Left lung (tissue), 14 donors: ENCODE measurements at places on chromosomes 2 and 18. TPM values are rescaled to one million over a fixed set of nuclear protein-coding genes. Genes with fewer than 3 reads are reported as not detected.

GRCh38 chr2:108630567-108631405 lies 88.5 kb upstream of the RANBP2 start:
- no peak overlapping the region for H3K4me3 ChIP-seq
- DNase-seq: no peak
- H3K27me3 ChIP-seq: no peaks in the 10 kb centered on the region
- peaks cover 54% of the 10 kb centered on the region for H3K4me1 ChIP-seq
- no peaks in the 10 kb centered on the region for H3K36me3 ChIP-seq

GRCh38 chr2:101850450-101850849 lies 141.3 kb upstream of the IL1R2 start:
- peaks cover 37% of the 10 kb centered on the region for H3K36me3 ChIP-seq
- DNase-seq: no peak
- H3K27me3 ChIP-seq: no peaks in the 10 kb centered on the region
- H3K27ac ChIP-seq: no peak overlapping the region

DNA sequence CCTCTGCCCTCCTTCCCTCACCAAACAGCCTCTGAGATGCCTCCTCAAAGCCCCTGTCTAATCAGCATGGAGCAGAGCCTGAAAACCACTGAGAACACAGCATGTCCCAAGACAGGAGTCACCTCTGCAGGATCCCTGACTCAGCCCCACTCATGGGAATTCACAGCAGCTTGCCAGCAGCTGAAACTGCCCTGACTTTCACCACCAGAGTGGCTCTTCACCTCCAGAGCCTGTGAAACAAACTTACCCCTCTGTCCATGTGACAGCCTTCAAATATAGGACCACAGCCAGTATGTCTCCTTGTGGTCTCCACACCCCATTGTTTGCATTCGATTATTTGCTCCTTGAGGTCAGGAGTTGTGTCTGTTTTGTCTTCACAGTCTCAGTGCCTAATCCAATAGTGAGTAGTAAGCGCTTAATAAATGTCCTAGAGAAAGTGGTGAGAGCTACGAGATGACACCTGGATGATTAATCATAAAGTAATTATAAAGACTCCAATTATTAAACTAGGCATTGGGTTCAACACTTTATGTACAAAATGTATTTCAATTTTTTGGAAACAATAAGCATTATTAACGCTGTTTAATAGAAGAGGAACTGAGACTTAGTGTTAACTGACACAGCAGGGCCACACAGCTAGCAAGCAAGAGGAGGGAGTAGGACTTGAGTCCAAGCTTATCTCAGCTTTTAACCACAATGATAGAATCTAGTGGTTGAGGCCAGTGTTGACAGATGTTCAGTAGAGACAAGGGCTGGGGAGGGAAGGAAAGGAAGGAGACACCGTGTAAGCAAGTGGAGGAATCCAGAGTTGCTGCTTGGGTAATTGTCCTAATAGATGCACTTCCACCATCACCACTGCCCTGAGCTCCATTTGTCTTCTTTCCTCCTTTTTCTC lies 358.7 kb upstream of the TNP1 start:
- no peak for DNase-seq
- no peaks in the 10 kb centered on the region for H3K4me1 ChIP-seq
- no peak overlapping the region for H3K27ac ChIP-seq
- H3K27me3 ChIP-seq: peaks cover 69% of the 10 kb centered on the region
- H3K4me3 ChIP-seq: no peak overlapping the region
- H3K36me3 ChIP-seq: no peaks in the 10 kb centered on the region

GRCh38 chr2:47323822-47324171 lies 79.2 kb upstream of the MSH2 start:
- no peak overlapping the region for H3K27ac ChIP-seq
- no peaks in the 10 kb centered on the region for H3K36me3 ChIP-seq
- H3K4me3 ChIP-seq: no peak overlapping the region
- DNase-seq: no peak
- no peaks in the 10 kb centered on the region for H3K4me1 ChIP-seq
- H3K27me3 ChIP-seq: no peaks in the 10 kb centered on the region

Gene NYAP2
- 1.0 TPM for total RNA-seq

- no peaks in the 10 kb centered on the region for H3K36me3 ChIP-seq
- no peaks in the 10 kb centered on the region for H3K27me3 ChIP-seq
- no peak overlapping the region for H3K27ac ChIP-seq
- H3K4me1 ChIP-seq: peaks cover 54% of the 10 kb centered on the region
- H3K4me3 ChIP-seq: no peak overlapping the region
- DNase-seq: no peak
Observed at GRCh38 chr2:37827911-37828511, 97.1 kb upstream of the RMDN2 start.

Gene TXNDC2
- total RNA-seq: 0.09 TPM

GRCh38 chr2:212005085-212005671 lies 533.4 kb downstream of the ERBB4 start:
- no peaks in the 10 kb centered on the region for H3K27me3 ChIP-seq
- no peak overlapping the region for H3K4me3 ChIP-seq
- H3K4me1 ChIP-seq: no peaks in the 10 kb centered on the region
- no peak overlapping the region for H3K27ac ChIP-seq
- no peak for DNase-seq

- H3K4me3 ChIP-seq: no peak overlapping the region
- no peak for DNase-seq
- H3K4me1 ChIP-seq: no peaks in the 10 kb centered on the region
- no peaks in the 10 kb centered on the region for H3K27me3 ChIP-seq
- H3K27ac ChIP-seq: no peak overlapping the region
Observed at GRCh38 chr2:47686018-47686417, 96.9 kb upstream of the MSH6 start.

DNA sequence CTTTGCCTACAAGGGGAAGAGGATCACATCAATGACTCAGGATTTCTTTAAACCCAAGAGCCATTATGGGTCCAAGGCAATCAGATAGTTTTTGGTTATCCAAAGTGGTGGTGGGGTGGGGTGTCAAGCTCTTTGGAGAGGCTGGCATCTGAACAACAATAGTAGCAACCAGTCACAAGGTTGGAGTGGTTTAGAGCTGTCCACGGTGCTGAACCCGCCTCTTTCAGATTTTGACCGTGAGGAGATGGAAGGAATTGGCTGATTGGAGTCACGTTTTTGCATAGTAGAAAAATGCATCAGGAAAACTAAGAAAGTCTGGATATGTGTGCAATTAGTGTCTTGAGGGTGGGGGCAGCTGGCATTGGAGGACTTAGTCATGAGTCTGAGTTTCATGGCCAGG lies 159.9 kb downstream of the LOXHD1 start:
- no peaks in the 10 kb centered on the region for H3K27me3 ChIP-seq
- no peaks in the 10 kb centered on the region for H3K4me1 ChIP-seq
- no peaks in the 10 kb centered on the region for H3K36me3 ChIP-seq
- DNase-seq: no peak
- H3K4me3 ChIP-seq: no peak overlapping the region

- no peaks in the 10 kb centered on the region for H3K27me3 ChIP-seq
- DNase-seq: no peak
- H3K27ac ChIP-seq: no peak overlapping the region
- H3K4me3 ChIP-seq: no peak overlapping the region
- no peaks in the 10 kb centered on the region for H3K36me3 ChIP-seq
Observed at GRCh38 chr2:22020091-22020742, 896.4 kb downstream of the TDRD15 start.

GRCh38 chr18:10020171-10020570 lies 106.4 kb downstream of the VAPA start:
- H3K4me3 ChIP-seq: no peak overlapping the region
- H3K27ac ChIP-seq: no peak overlapping the region
- peaks cover 15% of the 10 kb centered on the region for H3K4me1 ChIP-seq
- H3K27me3 ChIP-seq: no peaks in the 10 kb centered on the region
- no peak for DNase-seq

GRCh38 chr2:139529080-139529479 lies 748.9 kb upstream of the NXPH2 start:
- H3K27me3 ChIP-seq: no peaks in the 10 kb centered on the region
- H3K27ac ChIP-seq: no peak overlapping the region
- no peak for DNase-seq
- no peaks in the 10 kb centered on the region for H3K36me3 ChIP-seq
- H3K4me3 ChIP-seq: no peak overlapping the region

Gene SLC5A7
- 0.84 TPM for total RNA-seq

GRCh38 chr2:133561045-133561852 lies 7.0 kb downstream of the NCKAP5 start:
- no peak for DNase-seq
- H3K27me3 ChIP-seq: no peaks in the 10 kb centered on the region
- no peak overlapping the region for H3K4me3 ChIP-seq
- H3K27ac ChIP-seq: no peak overlapping the region
- no peaks in the 10 kb centered on the region for H3K4me1 ChIP-seq

- H3K4me3 ChIP-seq: no peak overlapping the region
- no peaks in the 10 kb centered on the region for H3K27me3 ChIP-seq
Observed at GRCh38 chr2:191711621-191712020, 33.7 kb downstream of the NABP1 start.

DNA sequence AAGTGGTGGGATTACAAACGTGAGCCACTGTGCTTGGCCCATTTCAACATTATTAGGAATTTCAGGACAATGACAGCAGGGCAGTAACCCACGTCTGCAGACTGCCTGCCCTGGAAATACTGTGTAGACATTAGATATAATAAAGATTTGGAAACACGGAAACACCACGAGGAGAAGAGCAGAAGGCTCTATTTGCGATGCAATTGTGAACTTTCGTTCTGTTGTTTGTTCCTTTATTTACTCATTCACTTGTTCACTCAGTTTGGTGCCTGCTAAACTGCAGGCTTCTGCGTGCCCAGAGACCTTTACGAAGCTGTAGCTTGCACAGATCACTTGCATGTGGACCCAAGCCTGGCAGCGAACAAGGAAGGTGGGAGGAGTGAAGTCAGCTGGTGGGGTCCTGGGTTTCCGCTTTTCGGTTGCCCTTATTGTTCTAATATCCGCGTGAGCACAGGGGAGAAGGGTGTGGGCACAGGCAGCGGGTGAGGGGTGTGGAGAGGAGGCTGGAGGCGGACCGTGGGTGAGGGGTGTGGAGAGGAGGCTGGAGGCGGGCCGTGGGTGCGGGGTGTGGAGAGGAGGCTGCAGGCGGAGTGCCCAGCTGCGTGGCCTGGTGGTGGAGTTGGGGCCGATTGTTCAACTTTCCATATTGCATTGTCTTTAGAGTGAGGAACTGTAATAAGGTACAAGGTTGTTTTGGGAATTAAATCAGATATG lies 3.4 kb downstream of the COLEC11 start:
- DNase-seq: no peak
- peaks cover 11% of the 10 kb centered on the region for H3K27me3 ChIP-seq
- no peaks in the 10 kb centered on the region for H3K36me3 ChIP-seq
- H3K27ac ChIP-seq: no peak overlapping the region
- H3K4me3 ChIP-seq: no peak overlapping the region
- no peaks in the 10 kb centered on the region for H3K4me1 ChIP-seq

Gene CCDC148
- 1.3 TPM for total RNA-seq

Gene LIMS3
- total RNA-seq: 1.7 TPM

Gene NEURL3
- total RNA-seq: 0.18 TPM

GRCh38 chr2:174846941-174847938 lies 83.0 kb upstream of the CHRNA1 start:
- H3K36me3 ChIP-seq: no peaks in the 10 kb centered on the region
- peak overlapping the region; percentile 13 for H3K4me3 ChIP-seq
- DNase-seq: peak; percentile 91
- H3K27me3 ChIP-seq: no peaks in the 10 kb centered on the region
- H3K27ac ChIP-seq: no peak overlapping the region
- H3K4me1 ChIP-seq: peaks cover 5% of the 10 kb centered on the region

- H3K4me3 ChIP-seq: no peak overlapping the region
- H3K27ac ChIP-seq: no peak overlapping the region
- no peak for DNase-seq
- no peaks in the 10 kb centered on the region for H3K36me3 ChIP-seq
Observed at GRCh38 chr18:78751664-78752063, 228.0 kb upstream of the SALL3 start.

Gene CRYBA2
- total RNA-seq: not detected

GRCh38 chr18:48133671-48134251 lies 203.3 kb upstream of the SMAD2 start:
- no peak overlapping the region for H3K4me3 ChIP-seq
- H3K36me3 ChIP-seq: no peaks in the 10 kb centered on the region
- no peak overlapping the region for H3K27ac ChIP-seq
- peaks cover 50% of the 10 kb centered on the region for H3K27me3 ChIP-seq
- DNase-seq: peak; percentile 72

- H3K27me3 ChIP-seq: no peaks in the 10 kb centered on the region
- H3K36me3 ChIP-seq: no peaks in the 10 kb centered on the region
- no peak overlapping the region for H3K4me3 ChIP-seq
- H3K27ac ChIP-seq: no peak overlapping the region
- no peak for DNase-seq
Observed at GRCh38 chr2:226077841-226078240, 678.3 kb downstream of the NYAP2 start.

GRCh38 chr2:74238879-74239278 lies 40.5 kb downstream of the MTHFD2 start:
- H3K27me3 ChIP-seq: no peaks in the 10 kb centered on the region
- H3K36me3 ChIP-seq: no peaks in the 10 kb centered on the region
- H3K4me1 ChIP-seq: no peaks in the 10 kb centered on the region
- no peak overlapping the region for H3K27ac ChIP-seq
- no peak overlapping the region for H3K4me3 ChIP-seq
- no peak for DNase-seq

Gene IL1RL1
- total RNA-seq: 3.7 TPM

GRCh38 chr18:63869374-63869773 lies 18.1 kb upstream of the SERPINB2 start:
- no peaks in the 10 kb centered on the region for H3K36me3 ChIP-seq
- no peak overlapping the region for H3K4me3 ChIP-seq
- H3K27me3 ChIP-seq: no peaks in the 10 kb centered on the region
- no peak for DNase-seq

Gene THSD7B
- 0.44 TPM for total RNA-seq

Gene MC4R
- 0.17 TPM for total RNA-seq

Gene TAF1B
- total RNA-seq: 22.1 TPM

- H3K4me3 ChIP-seq: no peak overlapping the region
- DNase-seq: no peak
- H3K27ac ChIP-seq: no peak overlapping the region
- H3K27me3 ChIP-seq: no peaks in the 10 kb centered on the region
- no peaks in the 10 kb centered on the region for H3K36me3 ChIP-seq
Observed at GRCh38 chr18:67599277-67599676, 82.8 kb upstream of the DSEL start.

Gene GAL3ST2
- not detected for total RNA-seq

Gene SERPINB3
- not detected for total RNA-seq

Gene FSHR
- not detected for total RNA-seq

Gene SGPP2
- 31.2 TPM for total RNA-seq
